ENCODE measurements at places on chromosomes 7 and 10.

DNA sequence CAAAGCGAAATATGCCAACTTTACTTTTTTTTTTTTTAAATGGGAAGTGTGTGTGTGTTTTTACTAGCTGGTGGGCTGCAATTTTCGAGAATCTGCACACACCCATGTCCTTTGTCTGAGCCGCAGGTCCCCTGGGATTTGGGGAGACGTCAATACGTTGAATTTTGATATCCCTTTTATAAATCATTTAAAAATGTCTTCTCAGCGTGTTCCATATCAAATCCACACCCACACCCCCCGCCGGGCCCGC, 404 bp upstream of the FMC1 start:
- no peak for DNase-seq

DNA sequence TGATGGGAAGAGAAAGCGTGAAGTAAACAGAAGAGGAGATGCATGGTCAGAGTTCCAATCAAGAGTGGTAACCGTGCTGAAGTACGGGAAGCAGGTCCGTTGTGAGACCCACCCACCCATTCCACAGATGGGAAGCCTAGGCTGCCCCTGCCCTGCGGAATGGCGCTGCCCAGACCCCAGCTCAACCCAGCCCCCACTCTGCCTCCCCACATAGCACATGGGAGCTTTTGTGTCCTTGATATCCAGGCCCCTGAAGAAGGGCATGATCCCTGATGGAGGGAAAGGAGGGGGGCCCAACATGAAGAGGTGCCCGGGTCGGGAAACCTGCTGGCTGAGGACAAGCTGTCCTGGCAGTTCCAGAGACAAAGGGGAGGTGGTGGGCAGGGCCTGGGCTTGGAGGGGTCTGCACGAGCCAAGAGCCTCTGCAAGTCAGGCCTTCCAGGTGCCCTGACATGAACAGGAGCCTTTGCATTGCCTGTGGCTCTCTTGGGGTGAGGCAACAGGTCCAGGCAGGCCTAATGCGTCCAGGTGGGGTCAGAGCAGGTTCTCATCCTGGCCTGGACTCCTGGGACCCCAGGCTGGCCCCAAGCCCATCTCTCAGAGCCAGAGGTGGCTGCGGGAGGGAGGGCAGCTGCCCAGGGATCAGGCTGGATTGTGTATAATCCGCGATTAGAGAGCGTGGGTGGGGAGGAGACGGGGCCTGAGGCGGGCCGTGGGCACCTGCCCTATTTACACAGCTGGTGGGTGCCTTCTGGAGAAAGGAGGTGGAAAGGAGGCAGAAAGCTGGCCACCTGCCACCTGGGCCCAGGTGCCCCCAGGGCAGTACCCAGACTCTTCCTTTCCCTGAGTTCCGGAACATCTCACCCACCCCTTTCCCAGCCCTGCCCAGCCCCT, 23.5 kb downstream of the YKT6 start:
- DNase-seq: no peak

- DNase-seq: no peak
These were observed 816.1 kb upstream of the C7orf33 start for GRCh38 chr7:147774461-147774860.

GRCh38 chr7:128117691-128118090, 86.5 kb upstream of the LRRC4 start:
- DNase-seq: no peak

- DNase-seq: no peak
These were observed 9.9 kb downstream of the RP9 start for GRCh38 chr7:33099154-33099940.

- DNase-seq: no peak
These were observed 48.2 kb downstream of the ST8SIA6 start for GRCh38 chr10:17406036-17406834.

DNA sequence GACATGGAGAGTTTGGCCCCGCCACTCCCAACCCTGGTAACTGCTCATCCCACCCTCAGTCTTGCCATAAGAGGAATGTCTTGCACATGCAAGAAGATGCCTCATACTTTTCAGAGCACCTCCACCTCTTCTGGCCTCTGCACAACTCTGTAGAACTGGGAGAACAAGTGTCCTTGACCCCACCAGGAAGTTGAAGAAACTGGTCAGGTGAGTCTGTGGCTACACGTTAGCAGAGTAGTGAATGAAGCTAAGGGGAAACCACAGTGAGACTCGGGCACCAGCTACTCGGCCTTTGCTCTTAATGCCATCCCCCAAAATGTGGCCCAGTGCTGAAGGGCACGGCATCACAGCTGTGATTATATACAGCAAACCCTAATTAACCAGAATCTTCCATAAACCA, 110.1 kb downstream of the ARID5B start:
- DNase-seq: no peak

GRCh38 chr7:31882187-31882586, 188.0 kb downstream of the PDE1C start:
- DNase-seq: no peak

DNA sequence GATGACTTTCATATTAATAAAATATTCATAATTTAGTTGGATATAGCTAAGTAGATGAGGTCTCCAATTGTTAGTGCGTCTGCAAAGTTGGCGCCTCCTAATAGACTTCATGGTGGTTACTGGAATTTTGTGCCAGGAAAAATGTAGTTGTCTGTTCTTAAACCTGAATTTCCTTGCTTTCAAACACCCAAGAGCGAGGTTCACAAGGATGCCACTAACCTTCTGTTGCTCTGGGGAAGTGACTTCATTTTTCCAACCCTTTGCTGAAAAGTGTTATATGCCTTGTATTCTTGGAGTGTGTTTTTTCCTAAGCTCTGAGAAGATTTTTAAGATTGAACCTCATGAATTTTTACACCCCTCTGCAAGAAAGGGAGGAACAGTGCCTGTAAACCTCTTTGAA, 98.9 kb upstream of the GLCCI1 start:
- no peak for DNase-seq

- DNase-seq: no peak
These were observed 767.5 kb downstream of the INHBA start for GRCh38 chr7:40935435-40935834.

- DNase-seq: no peak
These were observed 553.9 kb downstream of the CNTNAP2 start for GRCh38 chr7:146670532-146670931.

DNA sequence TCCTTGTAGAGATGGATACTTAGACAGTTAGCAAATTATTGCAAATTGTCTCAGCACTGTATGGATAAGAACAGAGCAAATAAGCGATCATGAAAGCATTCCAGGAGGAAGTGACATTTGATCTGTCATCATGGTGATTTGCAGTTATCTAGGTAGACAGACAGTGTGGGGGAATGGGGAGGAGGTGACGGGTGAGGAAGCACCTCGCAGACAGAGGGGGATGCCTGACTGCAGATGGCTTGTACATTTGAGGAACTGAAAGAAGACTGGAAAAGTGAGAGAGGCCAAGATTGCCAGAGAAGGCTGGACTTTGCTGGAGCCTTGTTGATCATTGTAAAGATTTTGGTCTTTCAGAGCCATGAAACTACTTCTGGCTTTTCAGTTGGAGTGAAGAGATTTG, 318.2 kb upstream of the CELF2 start:
- no peak for DNase-seq

DNA sequence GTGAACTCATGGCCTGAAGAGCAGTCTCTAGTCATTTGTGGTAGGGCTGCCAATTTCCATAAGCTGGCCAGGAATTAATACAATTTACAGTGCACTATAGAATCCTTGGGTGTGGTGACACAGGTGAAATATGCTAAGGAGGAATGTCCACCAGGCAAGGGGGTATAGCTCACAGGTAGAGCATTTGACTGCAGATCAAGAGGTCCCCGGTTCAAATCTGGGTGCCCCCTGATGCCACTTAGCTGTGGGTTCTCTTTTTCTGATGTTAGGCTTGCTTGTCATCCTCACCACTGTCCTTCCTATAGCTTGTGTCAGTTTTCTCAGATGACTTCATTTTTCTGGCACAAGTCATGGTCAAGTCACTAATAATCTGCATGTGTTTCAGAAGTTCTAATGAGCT, 108.7 kb downstream of the ZNF467 start:
- no peak for DNase-seq

- DNase-seq: no peak
These were observed 137.8 kb downstream of the ZMYND11 start for GRCh38 chr10:273088-273487.

DNA sequence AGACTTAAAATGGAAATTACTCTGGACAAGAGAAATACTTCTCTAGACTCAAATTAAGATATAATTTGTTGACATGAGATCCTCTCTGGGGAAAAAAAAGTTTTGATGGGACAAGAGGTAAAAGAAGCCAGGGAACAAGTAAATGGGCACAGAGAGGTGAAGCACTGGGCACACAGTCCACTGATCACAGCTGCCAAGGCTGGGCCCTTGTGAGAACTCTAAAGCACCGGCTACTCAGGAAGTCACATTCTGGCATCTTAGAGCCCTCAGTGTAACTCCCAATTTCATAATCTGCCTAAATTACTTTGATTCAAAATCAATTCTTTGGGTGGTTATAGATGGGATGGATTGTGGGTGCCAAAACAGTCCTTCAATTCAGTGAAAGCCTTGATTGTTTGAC, 123.2 kb upstream of the CACNA2D1 start:
- no peak for DNase-seq

- no peak for DNase-seq
These were observed 226.4 kb downstream of the BUB3 start for GRCh38 chr10:123380491-123381085.

DNA sequence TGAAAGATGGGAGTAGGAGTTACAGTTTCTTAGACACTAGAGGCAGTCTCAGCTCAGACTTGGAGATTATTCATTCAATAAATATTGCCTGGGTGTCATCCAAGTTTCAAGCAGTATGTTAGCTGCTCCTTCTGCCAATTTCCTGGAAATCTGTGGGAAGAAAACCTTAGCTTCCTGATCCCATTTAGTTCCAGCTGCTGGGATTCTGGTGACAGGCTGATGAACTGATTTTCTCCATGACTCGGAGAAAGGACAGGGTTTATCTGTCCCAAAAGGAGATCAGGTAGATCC, 95.8 kb downstream of the CLEC2L start:
- DNase-seq: no peak

GRCh38 chr10:99560277-99561126, 27.8 kb downstream of the NKX2-3 start:
- no peak for DNase-seq

DNA sequence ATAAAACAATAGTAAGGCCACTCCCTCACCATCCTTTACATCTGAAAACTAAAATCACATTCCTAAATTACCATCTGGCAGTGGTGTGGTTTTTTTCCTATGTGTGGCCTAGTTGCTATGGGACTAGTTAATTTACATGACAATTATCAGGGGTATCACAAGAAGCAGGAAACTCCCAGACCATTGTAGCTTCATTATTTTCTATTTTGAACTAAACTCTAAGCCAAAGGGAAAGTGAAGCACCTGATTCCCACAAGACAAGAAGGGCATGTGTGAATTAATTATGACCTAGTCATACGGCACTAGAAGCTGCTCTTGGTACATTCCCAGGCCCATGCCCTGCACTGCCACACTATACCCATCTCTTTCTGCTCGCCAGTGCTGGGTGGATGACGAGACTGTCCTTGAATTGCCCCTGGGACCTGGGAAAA, 103.4 kb downstream of the ATXN7L1 start:
- no peak for DNase-seq

DNA sequence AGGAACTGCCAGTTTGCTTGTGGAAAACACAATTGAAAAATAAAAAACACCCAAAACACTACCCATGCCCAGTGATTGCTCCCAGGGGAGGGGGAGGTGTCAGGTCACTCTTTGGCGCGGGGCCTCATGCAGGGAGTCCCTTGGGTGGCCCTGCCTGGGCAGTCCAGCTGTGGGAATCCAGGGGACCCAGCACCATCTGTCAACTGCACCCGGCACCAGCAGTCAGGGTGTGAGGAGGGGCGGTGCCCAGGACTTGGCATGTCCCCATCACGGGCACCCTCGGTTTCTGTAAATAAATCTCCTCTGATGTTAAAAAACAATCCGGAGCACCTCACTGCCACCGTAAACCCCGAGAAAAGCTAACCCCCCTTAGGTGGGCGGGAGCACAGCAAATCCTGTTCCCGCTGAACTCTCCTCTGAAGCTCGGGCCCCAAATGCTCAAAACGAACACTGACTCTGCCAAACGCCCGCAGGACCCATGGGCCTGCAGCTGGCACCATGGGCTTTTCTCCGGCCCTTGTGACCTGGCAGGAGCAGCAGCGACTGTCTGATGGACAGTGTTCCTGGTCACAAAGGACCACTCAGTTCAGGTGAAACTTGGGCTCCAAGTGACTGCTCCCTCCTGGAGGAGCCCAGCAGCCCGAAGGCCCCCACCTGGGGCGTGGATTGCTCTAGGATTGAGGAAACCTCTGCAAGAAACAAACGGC, 18.5 kb upstream of the EN2 start:
- DNase-seq: no peak

DNA sequence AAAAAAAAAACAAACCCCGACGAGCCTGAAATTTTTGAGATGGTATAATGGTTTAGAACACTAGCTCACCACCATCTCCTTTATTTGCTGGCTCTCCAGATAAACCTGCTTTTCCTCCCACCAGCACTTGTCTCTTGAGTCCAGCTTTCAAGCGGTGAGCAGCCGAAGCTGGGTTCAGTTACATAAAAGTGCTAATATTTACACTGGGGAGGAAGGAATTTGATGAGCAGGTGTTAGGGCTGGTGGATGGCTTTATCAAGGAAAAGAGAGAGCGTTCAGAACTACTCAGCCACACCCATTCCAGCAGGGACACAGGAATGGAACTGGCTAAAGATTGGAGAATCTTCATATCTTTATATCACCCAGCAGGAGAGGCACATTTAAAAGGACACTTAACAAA, 6.6 kb upstream of the CALML3 start:
- no peak for DNase-seq

DNA sequence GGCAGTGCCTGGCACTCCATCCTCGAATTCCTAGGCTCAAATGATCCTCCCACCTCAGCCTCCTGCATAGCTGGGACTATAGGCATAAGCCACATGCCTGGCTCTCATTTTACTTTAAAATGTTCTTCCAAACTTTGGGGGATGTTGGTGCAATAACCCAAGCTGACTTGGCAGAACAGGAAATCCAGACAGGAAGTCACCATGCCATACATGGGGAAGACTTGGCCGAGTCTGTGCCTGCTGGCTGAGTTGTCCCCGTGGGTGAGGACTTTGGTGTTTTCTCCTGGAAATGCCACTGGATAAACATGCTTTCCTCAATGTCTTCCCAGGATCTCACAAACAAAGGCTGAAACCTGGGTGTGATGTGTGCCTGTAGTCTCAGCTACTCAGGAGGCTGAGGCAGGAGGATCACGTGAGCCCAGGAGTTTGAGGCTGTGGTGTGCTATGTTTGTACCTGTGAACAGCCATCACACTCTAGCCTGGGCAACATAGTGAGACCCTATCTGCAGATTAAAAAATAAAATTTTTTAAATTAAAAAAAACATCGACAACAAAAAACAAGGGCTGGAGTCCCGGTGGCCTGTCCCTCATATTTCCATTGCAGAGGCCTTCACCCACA, 19.8 kb downstream of the HKDC1 start:
- DNase-seq: no peak

DNA sequence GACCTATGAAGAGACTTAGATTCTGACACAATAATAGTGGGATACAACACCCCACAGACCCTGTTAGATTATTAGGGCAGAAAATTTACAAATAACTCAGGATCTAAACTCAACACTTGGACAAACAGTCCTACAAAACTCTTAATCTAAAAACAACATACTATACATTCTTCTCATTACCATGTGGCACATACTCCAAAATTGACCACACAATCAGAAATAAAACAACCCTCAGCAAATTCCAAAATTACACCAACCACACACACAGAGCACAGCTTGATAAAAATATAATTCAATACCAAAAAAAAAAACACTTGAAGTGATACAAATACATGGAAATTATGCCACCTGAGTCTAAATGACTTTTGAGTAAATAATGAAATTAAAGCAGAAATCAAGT, 7.8 kb downstream of the ZNF680 start:
- DNase-seq: no peak

GRCh38 chr10:89625041-89625765, 19.8 kb downstream of the PANK1 start:
- DNase-seq: no peak
